Stimulated activated CD8-positive, alpha-beta memory T cell treated with anti-CD3 and anti-CD28 coated beads, Interleukin-7, amount 100 ng/mL, for 1 hour (primary cell): ENCODE measurements at places on chromosomes 2 and 18.

DNA sequence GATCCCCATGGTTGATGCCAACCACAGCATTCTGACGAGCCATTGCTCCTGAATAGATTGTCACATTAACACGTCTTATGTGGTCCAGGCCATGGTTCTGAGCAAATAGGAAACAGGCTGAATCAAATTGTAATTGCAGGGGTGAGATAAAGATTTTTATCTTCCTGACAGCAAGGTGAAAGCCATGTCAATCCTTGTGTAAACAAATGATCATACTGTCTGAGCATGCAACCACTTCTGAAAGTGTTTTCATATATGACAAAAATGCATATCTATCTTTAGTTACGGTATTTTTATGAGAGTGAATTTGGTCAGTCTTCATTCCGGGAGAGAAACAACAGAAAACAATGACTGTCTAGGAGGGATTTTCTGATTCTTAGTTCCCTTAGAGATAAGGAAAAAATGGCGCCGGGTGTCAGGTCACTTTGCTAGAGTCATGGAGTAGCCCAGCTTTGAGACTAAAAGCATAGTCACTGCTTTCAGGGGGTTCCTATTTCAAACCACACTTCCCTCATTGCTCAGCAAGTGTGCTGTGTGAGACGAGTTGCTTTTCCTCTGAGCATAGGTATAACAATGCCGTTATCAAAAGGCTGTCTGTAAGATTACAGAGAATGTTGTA, 958.9 kb downstream of the DCDC2C start:
- no peak for DNase-seq

DNA sequence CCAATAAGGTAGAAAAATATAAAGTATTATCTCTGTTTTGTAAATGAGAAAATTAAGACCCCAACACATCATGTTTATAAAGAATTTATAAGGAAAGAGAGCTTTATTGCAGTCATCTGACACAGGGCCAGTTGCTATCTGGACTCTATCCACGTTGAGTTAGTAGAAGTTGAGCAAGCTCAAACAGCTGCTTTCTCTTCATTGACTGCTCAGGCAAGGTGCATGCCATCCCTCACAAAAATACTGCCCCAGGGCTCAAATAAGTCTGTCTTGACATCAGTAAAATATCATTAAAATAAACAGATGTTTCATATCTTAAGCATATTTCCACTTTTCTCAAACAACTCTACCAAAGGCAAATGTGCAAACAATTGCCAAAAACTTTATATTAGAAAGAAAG, 14.8 kb downstream of the COL5A2 start:
- DNase-seq = no peak

DNA sequence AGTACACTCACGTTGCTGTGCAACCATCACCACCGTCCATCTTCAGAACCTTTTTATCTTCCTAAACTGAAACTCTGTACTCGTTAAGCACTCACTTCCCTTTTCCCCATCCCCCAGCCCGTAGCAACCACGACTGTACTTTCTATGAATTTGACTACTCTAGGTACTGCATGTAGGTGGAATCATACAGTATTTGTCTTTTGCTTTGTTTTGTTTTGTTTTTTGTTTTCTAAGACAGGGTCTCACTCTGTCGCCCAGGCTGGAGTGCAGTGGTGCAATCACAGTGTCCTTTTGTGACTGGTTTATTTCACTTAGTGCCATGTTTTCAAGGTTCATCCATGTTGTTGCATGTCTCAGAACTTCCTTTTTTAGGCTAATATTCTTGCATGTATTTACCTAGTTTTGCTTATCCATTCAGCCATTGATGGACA, 7.0 kb upstream of the TYMS start:
- DNase-seq = no peak

- DNase-seq = no peak
Observed at GRCh38 chr18:7696780-7697179, 129.7 kb downstream of the PTPRM start.

GRCh38 chr2:204483608-204484081, 61.6 kb upstream of the PARD3B start:
- no peak for DNase-seq

DNA sequence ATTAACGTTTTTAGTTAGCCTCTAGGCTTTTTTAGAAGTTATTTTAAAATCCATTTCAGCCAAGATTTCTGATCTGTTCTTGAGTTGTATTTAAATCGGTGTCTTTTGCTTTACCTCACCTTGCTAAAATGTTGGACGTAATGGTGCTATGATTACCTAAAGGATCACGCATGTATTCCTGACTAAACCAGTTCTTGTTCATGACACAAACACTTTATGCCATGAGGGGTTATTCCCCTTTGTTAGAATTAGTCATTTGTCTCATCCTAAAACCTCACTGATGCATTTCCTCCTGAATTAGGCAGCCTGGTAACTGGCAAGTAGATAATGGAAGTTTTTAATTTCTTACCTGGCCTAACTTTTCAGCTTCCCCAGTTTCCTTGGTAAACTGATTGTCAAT, 185.4 kb upstream of the TANK start:
- DNase-seq = no peak

DNA sequence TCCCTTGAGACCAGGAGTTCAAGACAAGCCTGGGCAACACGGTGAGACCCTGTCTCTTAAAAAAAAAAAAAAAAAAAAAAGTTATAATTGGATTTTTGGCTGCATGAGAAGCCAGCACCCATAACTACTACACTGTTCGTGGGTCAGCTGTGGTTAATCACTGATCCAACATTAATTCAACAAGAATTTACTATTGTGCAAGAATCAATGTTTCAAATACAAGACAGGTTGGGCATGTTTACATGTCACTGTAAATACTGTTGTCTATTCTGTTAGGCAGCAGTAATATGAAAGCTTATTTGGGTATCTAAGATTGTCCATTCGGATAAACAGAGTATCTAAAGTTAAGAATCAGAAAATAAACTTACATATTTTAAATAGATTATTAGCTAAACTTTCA, 62.3 kb downstream of the ESCO1 start:
- DNase-seq = no peak

GRCh38 chr18:62412231-62412979, 87.3 kb downstream of the TNFRSF11A start:
- no peak for DNase-seq

GRCh38 chr18:7889515-7889914, 322.4 kb downstream of the PTPRM start:
- DNase-seq = no peak

DNA sequence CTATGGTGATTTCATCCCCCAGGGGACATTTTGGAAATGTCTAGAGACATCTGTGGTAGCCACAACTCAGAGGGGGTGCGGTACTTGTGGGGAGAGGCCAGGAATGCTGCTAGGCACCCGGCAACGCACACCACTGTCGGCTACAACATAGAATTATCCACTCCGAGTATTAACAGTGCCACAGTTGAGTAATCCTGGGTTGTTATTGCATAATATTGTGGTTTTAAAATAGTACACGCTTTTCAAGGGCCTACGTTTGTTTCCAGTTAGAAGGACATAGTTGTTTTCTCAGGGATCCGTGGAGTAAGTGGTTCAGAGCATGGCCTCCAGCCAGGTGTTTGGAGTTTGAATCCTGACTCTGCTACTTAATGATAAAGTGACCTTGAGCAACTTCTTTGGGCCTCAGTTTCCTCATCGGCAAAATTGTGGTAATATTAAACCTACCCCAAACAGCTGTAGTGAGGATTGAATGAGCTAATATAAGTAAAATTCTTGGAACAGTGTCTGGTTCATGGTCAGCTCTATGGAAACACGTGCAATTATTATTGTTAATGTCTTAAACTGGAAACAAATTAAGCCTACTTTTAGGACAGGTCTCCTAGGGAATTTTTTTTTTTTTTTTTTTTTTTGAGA, 24.5 kb downstream of the CYP27A1 start:
- no peak for DNase-seq

DNA sequence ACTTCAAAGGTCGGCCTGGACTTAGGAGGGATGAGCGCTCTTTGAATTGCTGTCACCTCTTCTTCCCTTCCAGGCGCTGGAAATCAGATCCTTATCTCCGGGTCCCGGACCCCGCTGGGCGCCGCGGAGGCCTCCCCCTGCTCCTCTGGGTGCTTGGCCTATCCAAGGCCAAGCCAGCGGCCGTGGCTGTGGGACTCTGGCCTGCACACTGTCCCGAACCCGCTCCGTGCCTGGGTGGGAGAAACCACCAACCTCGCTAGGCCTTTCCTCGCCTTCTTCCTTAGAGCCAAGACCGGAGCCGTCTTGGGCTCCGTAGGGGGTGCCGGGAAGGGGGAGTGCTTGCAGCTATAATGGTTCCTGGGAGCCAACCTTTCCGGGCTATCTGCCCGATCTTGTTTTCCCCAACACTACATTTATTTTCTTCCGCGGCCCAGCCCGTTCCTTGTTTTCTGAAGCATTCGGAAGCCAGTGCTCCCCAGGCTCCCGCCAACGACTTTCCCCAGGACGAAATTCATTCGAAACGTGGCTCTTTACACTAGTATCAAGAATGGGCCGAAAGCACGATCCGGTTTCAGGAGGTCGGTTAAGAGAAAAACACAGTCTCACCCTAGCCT, 2.4 kb downstream of the OSR1 start:
- DNase-seq = no peak

DNA sequence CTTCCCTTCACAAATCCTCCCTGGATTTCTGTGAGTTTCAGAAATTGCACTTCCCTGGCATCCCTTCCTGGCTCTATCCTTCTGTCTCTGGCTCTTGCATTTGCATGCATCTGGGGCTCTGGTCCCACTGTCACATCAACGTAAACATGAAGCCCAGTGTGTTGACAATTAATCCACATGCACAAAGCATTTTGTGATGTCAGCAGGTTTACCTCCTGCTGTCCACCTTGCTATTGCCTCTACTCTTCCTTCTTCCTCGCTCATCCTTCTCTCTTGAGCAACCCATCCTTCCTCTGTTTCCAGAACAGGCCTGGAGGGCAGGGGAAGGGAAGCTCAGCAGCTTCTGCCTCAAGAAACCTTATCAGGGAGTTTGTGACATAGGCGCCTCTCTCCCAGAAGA, 111.7 kb upstream of the ATP5MC3 start:
- no peak for DNase-seq

DNA sequence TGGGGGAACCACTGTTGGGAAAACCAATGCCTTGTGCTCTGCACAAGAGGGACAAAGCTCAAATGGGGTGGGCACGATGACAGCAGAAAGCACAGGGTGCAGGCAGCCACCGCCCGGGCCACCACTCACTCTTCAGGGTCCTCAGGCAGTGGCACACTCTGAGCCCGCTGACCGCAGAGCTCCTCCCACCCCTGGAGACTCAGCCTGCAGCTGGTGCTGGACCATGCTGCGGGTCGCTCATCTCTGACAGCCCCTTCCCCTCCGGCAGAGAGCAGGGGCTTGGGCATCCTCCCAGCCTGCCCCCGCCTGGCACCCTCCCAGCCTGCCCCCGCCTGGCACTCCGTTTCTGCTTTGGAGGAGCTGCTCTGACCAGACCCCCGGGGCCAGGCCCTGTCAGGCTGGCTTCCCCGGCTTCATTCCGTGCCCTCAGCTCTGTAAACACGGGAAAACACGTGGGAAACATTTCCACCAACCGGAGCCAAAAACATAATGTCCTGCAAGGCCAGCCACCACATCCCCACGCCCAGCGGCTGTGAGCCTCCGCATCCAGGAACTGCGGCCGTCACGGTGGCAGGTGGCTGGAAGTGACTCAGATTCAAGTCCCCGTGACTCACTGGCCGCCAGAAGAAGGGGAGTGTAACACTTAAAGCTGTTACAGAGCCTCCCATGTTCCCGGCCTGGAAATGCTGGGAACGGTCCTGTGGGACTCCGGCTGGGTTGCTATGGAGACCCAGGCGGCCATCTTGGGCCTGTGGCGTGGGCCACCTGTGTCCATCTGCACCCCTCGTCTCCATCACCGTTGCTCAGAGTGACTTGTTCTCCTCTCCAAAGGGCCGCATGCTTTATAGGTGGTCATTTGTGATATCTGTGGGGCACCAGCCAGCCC, 6.8 kb upstream of the SNED1 start:
- no peak for DNase-seq
